A549 (cell line): ENCODE measurements at places on chromosomes 5 and 9. TPM values are rescaled to one million over a fixed set of nuclear protein-coding genes. Genes with fewer than 3 reads are reported as not detected.
A peak's percentile ranks its signal among the peaks of the same experiment; 100 is the strongest.

SLC45A2 gene
- not detected in 3 replicates for polyA plus RNA-seq

DNA sequence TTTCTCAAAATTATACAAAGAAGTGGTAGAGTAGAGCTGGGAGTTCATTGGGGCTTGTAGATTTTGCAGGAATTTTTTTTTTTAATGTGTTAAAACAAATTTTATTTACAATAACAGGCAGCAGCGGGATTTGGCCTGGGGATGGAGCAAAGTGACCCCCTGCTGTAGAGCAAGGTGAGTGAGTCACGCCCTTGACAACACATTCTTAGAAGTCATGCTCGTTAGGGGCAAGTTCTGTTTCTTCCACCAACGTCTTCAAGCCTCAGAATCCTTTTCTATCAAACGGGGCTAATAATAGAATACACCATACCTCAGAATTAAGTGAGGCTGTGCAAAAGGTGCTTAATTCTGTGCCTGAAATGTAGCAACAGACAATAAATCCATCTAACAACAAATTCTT, 1.1 kb upstream of the ANKDD1B start:
- no peak for DNase-seq

DNA sequence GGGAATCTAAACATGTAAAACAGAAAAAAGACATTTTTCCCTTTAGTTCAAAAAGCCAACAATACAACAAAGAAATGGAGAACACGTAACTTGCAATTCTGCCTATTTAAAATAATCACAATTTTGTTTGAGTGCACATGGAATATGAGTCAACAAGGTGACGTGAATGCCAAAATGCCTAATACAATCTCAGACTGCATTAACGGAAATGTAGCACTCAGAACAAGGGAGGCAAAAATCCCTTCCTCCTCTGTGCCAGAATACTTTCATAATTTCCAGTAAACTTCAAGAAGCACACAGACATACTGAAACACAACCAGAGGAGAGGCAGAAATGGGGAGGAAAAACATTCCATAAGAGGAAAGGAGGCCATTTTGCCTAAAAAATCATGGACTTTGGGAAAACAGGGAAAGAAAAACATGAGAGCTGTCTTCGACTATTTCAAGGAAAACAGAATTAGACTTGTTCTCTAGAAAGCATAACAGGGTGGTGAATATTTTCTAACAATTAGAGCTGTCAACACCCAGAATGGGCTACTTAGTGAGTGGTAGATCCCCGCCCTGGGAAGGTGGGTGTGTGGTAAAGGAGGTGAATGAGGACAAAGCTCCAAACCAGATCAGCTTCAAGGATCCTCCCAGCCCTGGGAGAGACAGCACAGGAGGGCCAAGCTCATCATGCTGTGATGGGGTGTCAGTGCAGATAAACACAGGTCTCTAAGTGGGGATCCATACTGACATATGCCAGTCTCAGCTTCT, 48.2 kb downstream of the ABCA1 start:
- no peak for DNase-seq

GRCh38 chr9:3415906-3416305, 109.9 kb downstream of the RFX3 start:
- DNase-seq: no peak

DNA sequence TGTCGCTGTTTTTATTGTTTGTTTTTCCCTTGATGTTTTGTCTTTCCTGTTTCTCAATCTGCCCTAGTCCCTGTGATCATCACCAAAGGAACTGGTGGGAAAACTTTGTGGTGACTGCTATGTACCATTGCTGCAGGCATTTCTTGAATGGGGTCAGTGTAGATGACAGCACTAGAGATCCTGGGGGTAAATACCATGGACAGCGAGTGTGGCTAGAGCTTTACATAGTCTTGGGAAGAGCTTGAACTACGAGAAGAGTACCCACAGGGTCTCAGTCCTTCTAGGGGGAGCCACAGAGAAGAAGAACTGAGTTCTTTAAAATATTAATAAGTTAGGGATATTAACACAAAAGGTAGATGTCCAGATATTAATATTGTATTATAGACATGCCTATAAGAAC, 138.8 kb downstream of the PAM start:
- DNase-seq: no peak

- peak; percentile 10 for DNase-seq
These were observed 62.8 kb downstream of the SV2C start for GRCh38 chr5:76145945-76146344.

DNA sequence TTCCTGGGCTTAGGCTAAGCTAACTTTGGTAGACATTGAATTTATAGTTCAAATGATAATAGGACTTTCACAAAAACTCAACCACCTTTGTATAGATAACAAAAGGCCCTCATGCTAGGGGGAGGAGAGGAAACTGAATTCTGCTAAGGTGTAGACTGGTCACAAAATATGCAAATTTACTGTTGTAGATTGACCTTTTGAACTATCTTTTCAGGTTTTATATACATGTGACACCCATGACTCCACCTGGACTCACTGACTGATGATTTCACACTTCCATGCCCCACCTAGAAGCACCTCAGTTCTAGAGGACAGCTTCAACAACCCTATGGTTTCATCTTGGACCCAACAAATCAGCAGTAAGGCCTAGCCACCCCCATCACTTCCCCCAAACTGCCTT, 165.7 kb downstream of the CEMIP2 start:
- DNase-seq: no peak

PRDM12 gene
- 0.10 to 0.17 TPM (median 0.13 TPM) in 3 replicates for polyA plus RNA-seq

DNA sequence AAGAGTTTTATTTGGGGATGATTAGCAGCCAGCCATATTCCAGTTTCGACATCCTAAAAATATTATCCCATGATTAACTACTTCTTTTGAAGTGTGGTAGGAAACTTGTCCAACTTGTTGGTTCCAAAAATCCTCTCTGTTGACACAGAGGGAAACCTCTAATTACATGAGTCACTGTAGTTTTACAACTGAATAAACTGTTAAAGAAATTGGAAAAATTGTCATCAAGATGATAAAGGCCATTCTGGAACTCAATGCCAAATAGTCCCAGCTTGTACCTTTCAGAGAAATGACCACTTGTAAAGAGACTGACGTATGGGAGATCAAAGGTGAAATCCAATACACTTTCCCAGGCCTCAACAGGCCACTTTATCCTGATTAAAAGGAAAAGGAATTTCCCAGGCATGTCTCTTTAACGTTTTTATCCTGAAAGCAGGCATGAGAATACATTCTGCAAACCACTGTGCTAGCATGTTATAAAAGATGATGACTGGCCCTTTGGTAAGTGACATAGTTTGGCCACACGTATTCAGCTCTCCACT, 261.6 kb downstream of the GLIS3 start:
- no peak for DNase-seq

DNA sequence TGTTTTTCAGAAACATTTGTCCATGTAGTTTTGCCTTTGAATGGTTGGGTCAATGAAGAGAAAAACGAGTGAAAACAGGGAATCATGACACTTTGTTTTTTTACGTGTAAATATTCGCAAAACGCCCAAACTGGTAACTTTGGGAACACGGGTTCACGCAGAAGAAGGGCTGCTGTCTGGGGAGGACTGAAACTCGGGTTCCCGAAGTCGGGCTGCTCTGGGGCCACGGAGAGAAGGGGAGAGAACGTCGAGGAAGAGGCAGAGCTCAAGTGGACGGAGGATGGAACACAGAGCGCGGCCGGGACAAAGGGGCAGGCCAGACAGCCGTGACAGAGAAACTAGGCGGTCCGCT, 478 bp upstream of the SETD9 start:
- no peak for DNase-seq

FIBCD1 gene
- polyA plus RNA-seq: 3.5 to 5.0 TPM (median 4.8 TPM) in 3 replicates

CFAP157 gene
- 0.04 TPM in 1 of 3 replicates, not detected in the others for polyA plus RNA-seq

DNA sequence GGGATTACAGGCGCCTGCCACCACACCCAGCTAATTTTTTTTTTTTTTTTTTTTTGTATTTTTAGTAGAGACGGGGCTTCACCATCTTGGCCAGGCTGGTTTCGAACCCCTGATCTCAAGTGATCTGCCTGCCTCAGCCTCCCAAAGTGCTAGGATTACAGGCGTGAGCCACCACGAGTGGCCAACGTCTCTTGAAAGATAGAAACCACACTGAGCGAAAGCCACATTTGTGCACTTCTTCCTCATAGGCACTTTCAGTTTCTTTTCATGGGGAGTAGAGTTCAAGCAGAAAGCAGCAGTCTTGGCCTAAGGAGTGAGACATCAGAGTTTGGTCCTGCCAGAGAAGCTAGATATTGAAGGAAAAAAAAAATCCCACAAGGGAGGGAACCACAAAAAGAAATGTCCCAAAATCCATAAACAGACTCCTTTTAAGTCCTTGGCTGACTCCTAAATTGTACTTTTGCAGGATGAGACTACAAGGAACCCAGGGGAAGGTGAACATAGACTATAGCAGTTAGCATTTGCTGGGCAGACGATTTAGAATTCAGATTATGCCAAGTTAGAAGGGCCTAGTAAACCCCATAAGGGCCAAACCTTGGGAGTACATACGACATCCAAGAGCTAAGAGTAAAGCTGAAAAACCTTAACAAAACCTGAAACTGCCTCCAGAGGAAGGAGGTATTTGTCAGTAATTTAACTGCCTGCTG, 43.9 kb upstream of the GLIPR2 start:
- no peak for DNase-seq

DNA sequence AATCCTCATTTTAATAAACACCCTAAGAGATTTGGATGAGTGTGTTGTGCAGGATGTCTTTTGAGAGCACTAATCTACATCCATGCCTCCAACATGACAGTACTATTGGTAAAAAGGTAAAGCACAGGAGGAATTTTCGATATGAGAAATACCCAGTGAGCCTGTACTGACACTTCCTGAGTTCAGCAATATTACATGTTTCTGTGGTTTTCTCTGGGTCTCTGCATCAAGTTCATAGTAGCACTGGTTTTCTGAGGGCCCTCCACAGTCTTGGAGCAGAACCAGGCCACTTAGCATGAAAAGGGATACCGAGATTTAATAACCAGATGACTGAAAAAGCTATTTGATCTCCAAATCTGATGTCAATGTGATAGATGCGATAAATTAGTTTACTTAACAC, 524.1 kb downstream of the TMEM38B start:
- DNase-seq: no peak

PKD2L2 gene
- polyA plus RNA-seq: 0.04 TPM in 1 of 3 replicates, not detected in the others

CDH9 gene
- not detected in 3 replicates for polyA plus RNA-seq

VLDLR gene
- 27.9 to 29.9 TPM (median 28.6 TPM) in 3 replicates for polyA plus RNA-seq

C8G gene
- polyA plus RNA-seq: 1.1 to 1.3 TPM (median 1.1 TPM) in 3 replicates

BARHL1 gene
- polyA plus RNA-seq: not detected in 3 replicates

SPATA31D4 gene
- polyA plus RNA-seq: not detected in 3 replicates

ADAMTS19 gene
- polyA plus RNA-seq: not detected in 3 replicates

- DNase-seq: no peak
These were observed 273.3 kb upstream of the TNC start for GRCh38 chr9:115391168-115391825.

SELENOP gene
- polyA plus RNA-seq: 0.08 to 0.17 TPM (median 0.14 TPM) in 3 replicates

DNA sequence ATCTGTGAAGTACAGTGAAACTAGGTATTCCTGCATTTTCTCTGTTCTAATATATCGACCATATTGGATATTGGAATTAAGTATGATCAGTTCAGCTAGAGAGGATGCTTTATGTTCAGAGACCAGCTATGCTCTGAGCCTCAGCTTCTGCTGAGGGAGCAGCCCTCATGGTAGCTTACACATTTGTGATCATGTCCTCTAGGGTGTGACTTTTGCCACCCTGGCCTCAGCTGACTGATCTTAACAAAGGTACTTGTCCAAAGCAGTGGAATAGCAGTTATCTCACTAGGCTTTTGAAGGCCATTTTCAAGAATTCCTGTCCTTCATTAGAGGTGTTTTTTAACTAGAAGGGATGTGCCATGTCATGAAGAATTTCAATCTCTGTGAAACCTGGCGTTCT, 9.3 kb downstream of the SCAMP1 start:
- no peak for DNase-seq

GNA14 gene
- 0.04 TPM in 1 of 3 replicates, not detected in the others for polyA plus RNA-seq

DNA sequence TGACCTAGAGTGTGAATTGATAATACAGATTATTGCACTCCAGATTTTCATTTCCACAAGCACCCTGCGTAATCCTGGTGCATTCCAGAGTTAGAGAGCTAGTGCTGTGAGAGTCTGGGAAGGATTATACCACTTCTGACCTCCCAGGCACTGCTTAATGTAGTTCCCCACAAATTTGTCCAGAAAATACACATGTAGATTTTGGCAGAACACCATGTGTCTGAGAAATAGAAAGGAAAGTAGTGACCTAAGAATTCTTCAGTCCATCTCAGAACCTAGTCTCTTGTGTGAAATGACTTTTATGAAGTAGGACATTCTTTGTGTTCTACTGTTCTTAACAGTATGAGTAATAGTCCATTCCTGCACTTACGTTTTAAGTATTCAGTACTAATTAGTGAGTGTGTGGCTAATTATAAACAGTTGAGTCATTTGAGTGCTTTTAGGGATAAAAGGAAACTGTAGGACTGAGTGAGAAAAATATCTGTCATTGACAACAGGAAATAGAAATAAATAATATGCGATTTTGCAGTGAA, 27.8 kb upstream of the PTPDC1 start:
- DNase-seq: no peak

GRCh38 chr5:66249920-66250319, 105.8 kb downstream of the SREK1 start:
- no peak for DNase-seq

- no peak for DNase-seq
These were observed 154.8 kb upstream of the LHFPL2 start for GRCh38 chr5:78803353-78803752.

GRPEL2 gene
- 9.1 to 10.4 TPM (median 9.7 TPM) in 3 replicates for polyA plus RNA-seq

GRCh38 chr5:171984748-171985419, 21.6 kb downstream of the FBXW11 start:
- no peak for DNase-seq

PCAT7 gene
- polyA plus RNA-seq: 2.0 to 2.3 TPM (median 2.1 TPM) in 3 replicates

MEIKIN gene
- polyA plus RNA-seq: not detected in 3 replicates

DNA sequence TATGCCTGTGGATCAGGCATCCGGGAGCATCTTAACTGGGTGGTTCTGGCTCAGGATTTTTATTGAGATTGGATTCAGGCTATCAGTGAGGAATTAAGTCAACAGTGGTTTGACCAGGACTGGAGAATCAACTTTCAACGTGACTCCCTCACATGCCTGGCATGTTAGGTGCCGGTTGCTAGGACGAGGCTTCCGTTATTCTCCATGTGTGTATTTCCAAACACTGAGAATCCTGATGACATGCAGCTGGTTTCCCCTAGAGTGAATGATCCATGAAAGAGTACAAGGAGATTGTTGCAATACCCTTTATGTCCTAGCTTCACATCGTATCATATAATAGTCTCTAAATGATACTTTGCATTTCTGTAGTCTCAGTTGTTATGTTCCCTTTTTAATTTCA, 529.2 kb downstream of the ANXA1 start:
- no peak for DNase-seq

DNA sequence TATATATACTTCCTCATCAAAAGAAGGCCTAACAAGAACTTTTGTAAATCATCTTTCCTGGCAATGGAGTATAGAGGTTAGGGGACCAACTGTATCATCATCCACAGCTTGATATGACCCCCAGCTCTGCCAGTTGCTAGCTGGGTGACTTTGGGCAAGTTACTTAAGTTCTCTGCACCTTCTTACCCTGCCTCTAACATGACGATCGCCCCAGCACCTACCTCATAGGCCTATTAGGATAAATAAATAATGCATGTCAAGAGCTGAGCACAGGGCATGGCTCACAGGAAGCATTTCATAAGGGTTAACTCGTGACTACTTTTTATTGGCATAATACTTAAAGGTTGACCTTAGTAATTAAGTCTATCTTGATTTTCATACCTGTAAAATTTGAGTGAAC, 29.4 kb upstream of the FGF1 start:
- no peak for DNase-seq
